T-helper 1 cell (primary cell): ENCODE measurements at places on chromosomes 1 and 21.

- no peak for DNase-seq
These were observed 52.7 kb upstream of the EIF4G3 start for GRCh38 chr1:21229246-21230000.

DNA sequence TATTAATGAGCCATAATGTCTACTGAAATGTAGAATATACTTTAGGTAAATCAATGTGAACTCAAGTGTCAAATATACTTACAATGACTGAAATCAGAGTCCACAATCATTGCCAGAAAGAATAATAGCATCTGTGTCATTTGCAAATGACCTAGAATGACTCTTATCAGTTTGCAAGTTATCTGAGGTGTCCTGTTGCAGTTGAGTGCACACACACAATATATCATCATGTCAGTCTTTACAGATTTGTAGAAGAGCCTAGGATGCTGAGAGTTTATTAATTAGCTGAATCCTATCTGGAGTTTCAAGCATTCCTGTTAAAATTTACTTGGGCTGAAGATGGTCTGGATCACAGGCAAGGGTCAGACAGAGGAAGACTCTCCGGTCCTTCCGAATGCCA is 324.0 kb upstream of the GREM2 start:
- DNase-seq: no peak

- DNase-seq: no peak
These were observed 115.6 kb upstream of the KAZN start for GRCh38 chr1:14482784-14483450.

DNA sequence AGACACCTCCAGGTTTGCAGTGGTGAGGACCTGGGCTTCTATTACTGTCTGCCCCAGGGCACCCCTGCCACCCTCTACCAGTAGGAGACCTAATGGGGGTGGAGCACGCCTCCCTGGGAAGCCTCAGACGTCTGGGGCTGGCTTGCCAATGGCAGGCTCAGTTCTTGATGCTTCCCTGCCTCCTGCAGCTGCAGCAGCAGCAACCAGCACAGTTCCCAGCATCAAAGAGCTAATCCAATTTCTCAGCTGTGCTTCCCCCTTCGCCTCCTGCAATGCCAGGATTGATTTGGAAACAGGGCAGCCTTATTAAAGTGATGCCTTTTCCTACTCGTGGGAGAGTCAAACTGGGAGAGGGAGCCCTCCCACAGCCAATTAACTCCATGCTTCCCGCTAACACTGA is 8.2 kb downstream of the SYT2 start:
- no peak for DNase-seq

DNA sequence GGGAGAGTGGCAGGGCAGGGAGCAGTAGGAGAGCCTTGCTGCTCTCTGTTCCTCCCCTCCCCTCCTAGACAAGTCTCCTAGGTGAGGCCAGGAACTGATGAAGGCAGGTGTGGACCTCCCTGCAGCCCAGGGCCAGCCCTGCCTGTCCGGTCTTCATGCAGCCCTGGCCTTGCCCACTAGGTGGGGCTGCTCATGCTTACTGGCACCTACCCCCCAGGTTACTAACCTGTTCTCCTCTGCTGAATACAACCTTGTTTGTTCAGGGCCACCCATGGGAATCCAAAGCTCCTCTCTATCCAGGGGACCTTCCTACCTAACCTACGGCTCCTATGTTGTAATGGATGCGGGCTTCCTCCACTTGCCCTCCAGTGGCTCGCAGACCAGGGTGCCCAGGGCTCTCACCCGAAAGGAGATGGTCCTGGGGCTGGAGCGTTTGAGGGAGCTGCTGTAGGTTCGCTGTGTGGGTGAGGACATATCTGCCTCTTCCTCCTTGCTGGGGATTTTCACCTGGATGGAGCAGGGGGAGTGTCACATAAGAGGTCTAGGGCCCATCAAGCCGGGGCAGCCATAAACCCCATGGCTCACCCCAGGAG is 7.9 kb upstream of the TNNT2 start:
- DNase-seq: no peak

GRCh38 chr1:213984387-213985208 is 3.2 kb upstream of the PROX1 start:
- DNase-seq: no peak

DNA sequence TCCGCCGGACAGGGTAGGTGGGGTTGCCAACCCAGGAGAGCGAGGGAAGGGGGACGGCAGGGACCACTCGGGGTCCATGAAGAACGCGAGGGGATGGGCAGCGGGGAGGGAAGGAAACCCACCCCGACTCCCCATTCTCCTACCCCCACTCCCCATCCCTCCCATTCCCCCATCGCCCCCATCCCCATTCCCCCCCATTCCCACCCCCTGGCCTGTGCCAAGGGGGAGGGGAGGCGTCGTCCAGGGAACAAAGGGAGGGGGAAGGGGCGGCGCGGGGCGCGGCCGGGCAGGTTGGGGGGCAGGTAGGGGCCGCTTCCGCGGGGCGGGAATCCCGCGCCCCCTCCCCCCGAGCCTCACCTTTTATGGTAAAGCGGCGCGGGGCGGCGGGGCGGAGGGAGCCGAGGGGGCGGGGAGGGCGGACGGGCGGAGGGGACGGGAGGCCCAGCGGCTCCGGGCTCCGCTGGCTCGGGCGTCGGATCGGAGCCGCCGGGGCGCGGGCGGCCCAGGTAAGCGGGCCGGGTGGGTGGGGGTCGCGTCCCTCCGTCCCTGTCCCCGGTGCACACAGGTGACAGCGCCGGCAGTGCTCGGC is at the start of gene FBLIM1:
Gene FBLIM1 (plus strand): TSS at position 453 of the 589 bp plus-strand sequence. CDS start 6,189 bp downstream, outside the sequence.
- no peak for DNase-seq

DNA sequence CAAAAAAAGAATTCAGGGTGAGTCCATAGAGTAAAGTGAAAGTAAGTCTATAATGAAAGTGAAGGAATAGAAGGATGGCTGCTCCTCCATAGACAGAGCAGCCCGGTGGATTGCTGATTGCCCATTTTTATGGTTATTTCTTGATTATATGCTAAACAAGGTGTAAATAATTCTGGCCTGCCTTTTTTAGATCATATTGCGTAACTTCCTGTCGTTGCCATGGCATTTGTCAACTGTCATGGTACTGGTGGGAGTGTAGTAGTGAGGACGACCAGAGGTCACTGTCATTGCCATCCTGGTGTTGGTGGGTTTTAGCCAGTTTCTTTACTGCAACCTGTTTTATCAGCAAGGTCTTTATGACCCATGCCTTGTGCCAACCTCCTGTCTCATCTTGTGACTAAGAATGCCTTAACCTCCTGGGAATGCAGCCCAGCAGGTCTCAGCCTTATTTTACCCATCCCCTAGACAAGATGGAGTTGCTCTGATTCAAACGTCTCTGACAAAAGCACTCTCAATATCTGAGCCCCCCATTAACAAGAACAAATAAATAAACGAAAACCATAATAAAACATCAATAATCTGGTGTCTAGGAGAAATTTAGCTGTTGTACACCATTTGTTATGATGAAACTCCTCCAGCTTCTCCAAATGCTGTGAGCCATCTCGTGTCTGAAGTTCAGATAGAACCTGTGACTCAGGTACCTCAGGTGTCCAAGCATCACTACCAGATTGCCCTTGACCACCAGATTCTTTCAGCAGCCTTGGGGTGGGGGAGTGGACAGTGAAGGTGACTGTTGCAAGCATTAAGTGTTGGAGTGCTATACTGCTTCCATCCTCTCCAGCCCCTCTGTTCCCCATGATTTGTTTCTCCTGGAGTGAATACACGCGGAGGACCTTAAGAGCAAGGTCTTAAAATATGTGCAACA is 36.0 kb downstream of the EBNA1BP2 start:
- DNase-seq: no peak

- DNase-seq: no peak
These were observed 12.4 kb downstream of the C8B start for GRCh38 chr1:56953386-56953785.

DNA sequence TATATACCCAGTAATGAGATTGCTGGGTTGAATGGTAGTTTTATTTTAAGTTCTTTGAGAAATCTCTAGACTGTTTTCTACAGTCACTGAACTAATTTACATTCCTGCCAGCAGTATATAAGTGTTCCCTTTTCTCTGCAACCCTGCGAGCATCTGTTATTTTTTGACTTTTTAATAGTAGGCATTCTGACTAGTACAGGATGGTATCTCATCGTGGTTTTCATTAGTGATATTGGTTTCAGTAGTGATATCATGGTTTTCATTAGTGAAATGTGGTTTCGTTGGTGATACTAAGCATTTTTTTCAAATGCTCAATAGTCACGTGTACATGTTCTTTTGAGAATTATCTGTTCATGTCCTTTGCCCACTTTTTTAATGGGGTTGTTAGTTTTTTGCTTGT is 316.8 kb downstream of the PTBP2 start:
- DNase-seq: no peak

DNA sequence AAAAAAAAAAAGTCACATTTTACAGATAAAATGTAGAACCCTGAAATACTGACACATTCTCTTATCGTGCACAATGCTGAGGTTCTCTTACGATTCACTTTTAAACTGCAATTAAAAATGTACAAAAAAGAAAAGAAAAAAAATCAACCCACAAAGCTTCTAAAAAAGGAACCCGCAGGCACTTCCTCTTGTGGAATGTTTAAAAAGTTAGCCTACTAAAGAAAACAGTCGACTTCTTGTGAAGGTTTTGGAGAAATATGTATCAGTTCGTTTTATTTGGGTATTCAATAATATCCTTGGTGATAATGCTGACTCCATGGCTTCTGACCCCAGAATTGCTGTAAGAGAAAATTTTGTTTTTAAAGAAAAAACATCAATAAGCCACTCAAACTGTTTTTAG is 10.2 kb downstream of the HNRNPU start:
- no peak for DNase-seq

GRCh38 chr1:57963581-57963980 is 539.7 kb upstream of the DAB1 start:
- DNase-seq: no peak

DNA sequence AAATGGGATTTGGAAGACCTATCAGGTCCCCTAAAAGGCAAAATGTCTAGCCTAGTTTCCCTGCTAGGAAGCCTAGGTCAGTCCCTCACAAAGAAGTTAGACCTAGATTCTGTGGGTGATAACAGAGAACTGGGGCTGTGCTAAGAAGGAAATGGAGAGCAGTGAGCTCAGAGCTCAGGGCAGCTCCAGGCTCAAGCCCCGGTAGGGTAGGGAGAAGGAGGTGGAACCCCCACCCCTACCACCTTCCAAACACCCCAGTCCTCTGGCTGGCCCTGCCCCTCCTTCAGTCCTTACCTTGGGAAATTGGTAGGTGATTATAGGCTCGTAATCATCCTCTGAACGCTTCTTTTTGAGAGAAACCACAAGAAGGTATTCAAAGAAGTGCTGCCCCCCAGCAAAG is 1.1 kb downstream of the DENND2D start:
- DNase-seq: no peak

- no peak for DNase-seq
These were observed 53.1 kb upstream of the PPP2R5A start for GRCh38 chr1:212232090-212232489.

GRCh38 chr1:94539496-94539895 is 2.1 kb downstream of the F3 start:
- no peak for DNase-seq

- DNase-seq: no peak
These were observed 68.0 kb downstream of the FAAP20 start for GRCh38 chr1:2126331-2127186.

DNA sequence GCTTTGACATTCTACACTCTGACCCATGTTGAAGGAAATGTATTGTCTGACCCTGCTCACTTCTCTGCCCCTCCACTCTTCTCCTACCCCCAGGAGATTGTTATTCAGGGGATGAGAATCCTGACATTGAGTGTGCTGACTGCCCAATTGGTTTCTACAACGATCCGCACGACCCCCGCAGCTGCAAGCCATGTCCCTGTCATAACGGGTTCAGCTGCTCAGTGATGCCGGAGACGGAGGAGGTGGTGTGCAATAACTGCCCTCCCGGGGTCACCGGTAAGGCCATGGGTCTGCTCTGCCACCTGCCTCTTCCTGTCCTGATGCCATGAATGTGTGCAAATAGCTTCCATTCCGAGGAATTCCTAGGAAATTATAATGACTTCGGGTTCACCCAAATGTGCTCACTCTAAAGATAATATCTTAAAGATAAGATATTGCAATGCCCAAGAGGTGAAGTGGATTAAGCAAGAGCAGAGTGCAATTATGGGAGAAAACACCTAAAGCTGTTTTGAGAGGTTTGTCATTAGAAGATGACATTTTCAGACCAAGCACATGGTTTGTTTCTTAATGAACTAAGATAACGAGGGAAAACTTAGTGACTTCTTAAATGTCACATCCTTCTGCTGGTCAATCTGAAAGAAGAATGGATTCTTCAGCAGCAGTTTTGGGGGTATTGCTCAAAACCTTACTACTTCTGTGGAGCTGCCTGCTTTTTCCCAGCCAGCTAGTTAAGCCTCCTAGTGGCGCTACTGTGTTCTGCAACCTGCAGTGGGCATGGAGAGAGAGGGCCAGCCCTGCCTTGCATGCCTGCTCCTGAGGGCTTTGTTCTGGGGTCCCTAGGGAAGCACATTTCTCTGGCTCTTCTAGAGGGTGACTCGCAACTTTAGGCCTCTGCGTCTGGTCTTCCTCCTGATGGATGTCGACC is 41.6 kb downstream of the LAMC2 start:
- no peak for DNase-seq

DNA sequence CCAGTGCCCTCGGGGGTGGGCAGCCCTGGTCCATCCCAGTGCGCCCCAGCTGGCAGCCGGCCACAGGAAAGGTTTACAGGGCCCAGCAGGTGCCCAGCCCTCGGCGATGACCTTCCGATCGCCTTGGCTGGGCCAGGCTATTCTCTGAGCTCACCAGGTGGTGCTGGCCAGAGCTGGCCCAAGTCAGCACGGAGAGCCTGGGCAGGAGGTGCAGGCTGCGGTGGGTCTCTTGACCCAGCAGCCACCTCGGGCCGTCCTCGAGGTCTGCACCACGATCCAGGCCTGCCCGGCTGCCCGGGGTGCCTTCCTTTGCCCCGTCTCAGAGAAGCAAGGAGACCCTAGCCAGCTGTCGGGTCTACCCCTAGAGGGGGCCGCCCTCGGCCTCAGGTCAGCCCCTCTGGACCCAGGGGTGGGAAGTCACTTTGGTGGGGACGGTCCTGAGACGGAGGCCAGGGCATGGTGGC is 370 bp downstream of the PERM1 start:
- DNase-seq: no peak

DNA sequence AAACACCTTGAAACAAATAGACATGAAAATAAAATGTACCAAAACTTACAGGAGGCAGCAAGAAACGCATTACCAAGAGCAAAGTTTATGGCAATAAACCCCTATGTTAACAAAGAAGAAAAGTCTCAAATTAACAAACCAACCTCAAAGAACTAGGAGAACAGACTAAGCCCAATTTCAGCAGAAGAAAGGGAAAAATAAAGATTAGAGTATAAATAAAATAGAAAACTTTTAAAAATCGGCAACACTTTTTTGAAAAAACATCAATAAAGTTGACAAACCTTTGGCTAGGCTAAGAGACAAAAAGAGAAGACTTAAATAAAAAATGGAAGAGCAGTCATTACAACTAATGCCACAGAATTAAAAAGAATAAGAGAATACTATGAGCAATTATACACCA is 42.7 kb downstream of the SLC30A10 start:
- no peak for DNase-seq

- no peak for DNase-seq
These were observed 21.0 kb downstream of the SPRTN start for GRCh38 chr1:231359113-231359512.
